ENCODE measurements at places on chromosomes 1 and 21.
A peak's percentile ranks its signal among the peaks of the same experiment; 100 is the strongest.

DNA sequence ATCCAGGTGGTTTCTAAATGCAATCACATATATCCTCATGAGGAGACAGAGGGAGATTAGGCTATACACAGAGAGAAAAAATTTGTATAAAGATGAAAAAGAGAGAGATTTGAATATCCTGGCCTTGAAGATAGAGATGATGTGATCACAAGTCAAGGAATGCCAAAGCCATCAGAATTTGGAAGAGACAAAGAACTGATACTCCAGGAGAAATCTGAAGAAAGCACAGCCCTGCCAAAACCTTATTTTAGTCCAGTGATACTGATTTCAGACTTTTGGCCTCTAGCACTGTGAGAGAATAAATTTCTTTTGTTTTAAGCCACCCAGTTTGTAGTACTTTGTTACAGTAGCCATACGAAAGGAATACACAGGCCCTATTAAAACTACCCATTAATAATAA is 33.4 kb downstream of the DOCK7 start:
- no peak for DNase-seq

GRCh38 chr1:160169553-160170399 is 18.4 kb downstream of the ATP1A4 start:
- no peak for DNase-seq

DNA sequence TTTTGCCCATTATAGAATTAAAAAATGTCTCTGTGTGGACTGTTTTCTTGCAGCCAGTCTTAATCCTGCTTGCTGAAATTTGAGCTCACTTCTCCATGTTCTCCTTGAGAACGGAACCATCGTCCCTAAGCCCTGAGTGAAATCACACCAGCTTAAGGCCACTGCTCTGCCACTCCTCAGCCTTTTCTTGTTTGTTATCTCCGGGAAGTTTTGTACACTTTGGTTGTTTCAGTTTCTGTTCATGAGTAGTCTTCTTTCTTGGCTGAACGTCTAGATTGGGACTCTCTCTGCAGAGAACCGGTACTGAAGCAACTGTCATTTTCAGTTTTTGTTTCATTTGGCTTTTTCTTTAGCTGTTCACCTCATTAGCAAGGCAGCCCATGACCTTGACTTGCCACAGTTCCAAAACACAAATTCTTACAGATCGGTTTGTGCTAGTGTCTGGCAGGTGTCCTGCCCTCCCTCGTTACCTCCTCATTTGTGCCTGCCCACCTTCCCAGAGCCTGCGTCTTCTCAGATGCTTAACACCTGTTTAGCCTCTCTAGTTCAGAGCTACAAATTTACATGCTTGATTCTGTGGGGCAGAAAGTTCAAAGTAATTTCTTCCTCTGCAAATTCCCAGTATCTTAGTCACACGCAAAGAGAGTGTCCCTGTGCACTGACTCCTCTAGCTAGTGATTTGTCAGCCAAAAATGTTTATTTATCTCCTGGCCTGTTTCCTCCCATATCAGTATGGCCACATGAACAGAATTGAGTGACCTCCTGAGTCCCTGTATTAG is 12.4 kb downstream of the PSEN2 start:
- no peak for DNase-seq

- no peak for DNase-seq
These were observed 324.1 kb downstream of the BARHL2 start for GRCh38 chr1:90393025-90393424.

DNA sequence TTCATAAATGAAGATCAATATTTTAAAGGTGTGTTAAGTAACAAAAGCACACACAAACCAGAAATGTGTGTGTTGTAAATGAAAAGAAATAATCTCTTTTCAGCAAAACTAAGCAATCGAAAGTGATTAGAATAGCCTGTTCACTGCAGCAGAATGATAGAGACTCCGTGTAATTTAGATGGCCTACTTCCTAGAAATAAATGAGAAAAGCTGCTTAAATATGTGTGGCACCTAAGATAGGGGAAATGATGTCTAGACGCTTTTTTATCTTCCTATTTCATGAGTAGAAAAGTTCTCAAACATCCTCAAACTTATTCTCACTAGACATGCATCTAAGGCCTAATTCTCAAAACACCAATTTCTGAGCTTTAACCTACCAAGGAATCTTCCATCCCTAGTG is 124.7 kb upstream of the BRINP3 start:
- no peak for DNase-seq

- no peak for DNase-seq
These were observed 222.4 kb upstream of the JUN start for GRCh38 chr1:59006289-59006658.

DNA sequence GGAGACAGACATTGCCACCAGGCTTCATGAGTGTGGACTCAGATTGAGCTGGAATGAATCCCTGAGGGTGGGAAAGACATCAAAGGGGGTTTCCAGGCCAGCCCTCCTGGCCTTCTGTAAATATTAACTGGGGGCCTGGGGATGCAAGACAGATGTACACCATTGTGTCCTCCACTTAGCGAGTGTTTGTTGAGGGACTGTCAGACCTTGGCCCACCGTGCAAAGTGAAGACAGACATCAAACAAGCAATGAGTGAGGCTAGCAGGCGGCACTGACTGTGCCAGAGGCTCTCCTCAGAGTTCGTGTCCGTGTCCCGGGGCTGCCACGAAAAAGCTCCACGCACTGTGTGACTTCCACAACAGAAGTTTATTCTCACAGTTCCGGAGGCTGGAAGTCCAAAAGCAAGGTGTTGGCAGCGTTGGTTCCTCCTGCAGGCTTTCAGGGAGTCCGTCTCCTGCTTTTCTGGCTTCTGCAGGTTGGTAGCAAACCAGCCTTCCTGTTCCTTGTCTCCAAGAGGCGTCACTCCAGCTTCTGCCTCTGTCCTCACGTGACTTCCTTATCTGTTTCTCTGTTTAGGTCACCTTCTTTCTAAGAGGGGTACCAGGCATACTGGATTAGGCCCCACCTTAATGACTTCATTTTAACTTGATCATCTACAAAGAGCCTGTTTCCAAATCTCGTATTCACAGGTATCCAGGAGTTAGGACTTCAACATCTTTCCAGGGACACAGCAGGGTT is 59.1 kb downstream of the DISP3 start:
- DNase-seq: no peak

GRCh38 chr1:72000809-72001208 is 281.5 kb downstream of the NEGR1 start:
- DNase-seq: no peak

GRCh38 chr1:203593723-203594122 is 32.9 kb upstream of the ATP2B4 start:
- DNase-seq: no peak

GRCh38 chr1:8374812-8375211 is 56.9 kb downstream of the SLC45A1 start:
- no peak for DNase-seq

- DNase-seq: no peak
These were observed 183.8 kb downstream of the DHRS3 start for GRCh38 chr1:12434174-12434573.

- DNase-seq: no peak
These were observed 555.6 kb downstream of the LTN1 start for GRCh38 chr21:28437061-28437460.

GRCh38 chr1:221832617-221833016 is 90.7 kb upstream of the DUSP10 start:
- DNase-seq: no peak

DNA sequence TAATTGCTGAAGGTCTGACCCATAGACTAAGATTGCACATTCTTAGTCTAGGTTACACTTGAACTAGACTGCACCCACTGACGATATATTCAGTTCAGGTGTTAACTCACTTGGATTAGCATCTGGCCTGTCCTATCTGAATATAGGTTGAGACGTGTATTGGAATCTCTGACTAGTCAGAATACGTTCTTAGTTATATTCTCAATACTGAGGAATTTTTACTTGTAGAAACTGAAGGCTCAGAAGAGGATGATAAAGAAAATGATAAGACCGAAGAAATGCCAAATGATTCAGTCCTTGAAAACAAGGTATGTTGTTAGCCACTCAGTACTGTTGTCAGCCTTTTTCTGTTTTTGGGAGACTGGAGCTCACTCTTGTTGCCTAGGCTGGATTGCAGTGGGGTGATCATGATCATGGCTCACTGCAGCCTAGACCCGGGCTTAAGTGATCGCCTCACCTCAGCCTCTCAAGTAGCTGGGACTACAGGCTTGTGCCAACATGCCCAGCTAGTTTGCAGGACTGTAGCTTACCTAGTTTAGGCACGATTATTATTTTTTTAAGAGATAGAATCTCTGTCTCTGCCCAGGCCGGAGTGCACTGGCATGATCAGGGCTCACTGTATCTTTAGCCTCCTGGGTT is 10.8 kb downstream of the CCDC17 start:
- no peak for DNase-seq

DNA sequence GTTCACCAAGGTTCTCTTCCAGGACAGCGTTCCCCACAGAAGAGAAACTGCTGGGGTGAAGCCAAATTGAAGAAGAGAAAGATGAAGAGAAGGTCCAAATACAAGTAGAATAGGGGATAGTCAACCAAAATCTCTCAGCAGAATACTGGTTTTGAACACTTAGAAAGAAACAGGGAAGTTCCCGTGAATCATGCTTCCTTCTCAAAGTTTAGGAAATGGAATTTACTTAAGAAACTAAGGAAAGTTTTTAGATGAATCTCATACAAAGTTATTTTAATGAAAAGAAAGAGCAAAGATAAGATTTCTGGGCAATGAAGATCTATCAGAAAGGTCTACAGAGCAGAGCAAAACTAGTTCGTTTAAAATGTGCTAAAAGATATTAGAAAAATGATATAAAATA is 43.3 kb downstream of the EXO1 start:
- no peak for DNase-seq

GRCh38 chr1:9441451-9442133 is 97.7 kb upstream of the SLC25A33 start:
- DNase-seq: peak; percentile 25

GRCh38 chr1:162404550-162405160 is 7.3 kb downstream of the SH2D1B start:
- DNase-seq: no peak

DNA sequence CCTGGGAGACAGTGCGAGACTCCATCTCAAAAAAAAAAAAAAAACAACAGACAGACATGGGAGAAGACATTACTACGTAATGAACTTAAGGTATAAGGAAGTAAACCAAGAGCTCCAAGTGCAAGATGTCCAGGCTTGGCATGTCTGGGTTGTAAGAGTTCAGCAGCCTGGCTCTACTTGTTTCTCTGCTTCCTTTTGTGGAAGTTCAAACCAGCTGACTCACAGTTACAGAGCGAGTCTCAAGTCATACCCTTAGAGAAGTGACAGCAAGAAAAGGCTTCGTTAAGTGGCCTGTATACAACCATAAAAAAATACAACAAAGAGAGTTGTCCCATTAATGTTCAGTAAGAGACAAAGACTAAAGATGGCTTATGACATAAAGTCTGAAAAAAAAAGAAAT is 1.3 kb downstream of the RIT1 start:
- DNase-seq: no peak

DNA sequence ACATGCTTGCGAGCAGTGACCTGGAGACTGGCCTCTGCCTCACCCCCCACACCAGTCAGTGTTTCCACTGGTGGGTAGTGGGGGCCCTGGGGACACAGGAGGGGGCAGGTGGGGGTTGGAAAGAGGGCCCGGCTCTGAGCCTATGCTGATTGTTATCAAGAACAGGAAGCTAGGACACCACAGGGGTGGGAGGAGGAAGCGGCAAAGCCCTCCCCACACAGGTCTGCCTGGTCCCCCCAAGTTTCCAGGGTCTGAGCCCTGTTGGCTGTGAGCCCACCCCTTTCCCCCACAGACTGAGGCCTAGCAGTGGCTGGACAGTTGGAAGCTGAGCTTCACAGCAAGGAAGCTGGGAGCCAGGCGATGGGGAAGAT is 1.6 kb upstream of the PTPN7 start:
- DNase-seq: no peak

GRCh38 chr1:205515781-205516253 is 11.3 kb downstream of the CDK18 start:
- no peak for DNase-seq

- no peak for DNase-seq
These were observed 124.1 kb upstream of the KCNK2 start for GRCh38 chr1:214958486-214958885.

DNA sequence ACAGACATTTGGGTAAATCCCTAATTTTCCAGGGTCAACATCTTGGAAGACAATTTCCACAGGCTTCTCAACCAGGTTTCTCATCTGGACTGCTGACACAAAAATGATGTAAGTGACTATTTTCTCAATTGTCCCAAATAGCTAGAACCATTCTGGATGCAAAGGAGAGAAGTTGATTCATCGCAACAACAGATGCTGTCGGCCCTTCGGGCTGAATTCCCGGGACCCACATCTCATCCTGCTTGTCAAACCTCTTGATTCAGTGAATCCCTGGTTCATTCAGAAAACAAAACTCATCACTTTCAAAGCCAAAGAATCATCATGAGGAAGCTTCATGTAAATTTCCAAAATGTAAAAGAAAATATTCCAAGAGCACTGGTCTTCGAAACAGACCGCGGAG is 251.8 kb downstream of the NPHP4 start:
- DNase-seq: no peak

DNA sequence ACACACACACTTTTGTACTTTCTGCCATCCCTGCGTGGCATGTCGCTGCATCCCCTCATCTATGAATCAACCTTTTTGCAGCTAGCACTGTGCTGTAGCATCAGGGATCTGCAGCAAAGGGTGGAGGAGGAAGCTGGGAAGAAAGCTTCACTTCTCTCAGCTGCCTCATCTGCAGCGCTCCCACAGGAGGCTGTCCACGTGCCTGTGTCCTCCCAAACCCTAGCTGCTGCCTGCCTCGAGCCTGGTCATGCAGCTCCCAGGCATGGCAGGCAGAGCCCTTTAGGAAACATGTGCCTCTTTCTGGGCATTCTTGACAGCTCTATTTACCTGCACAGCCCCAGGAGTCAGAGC is 262.1 kb upstream of the SGIP1 start:
- DNase-seq: peak; percentile 53

- DNase-seq: no peak
These were observed 61.4 kb upstream of the CXADR start for GRCh38 chr21:17451364-17451891.

GRCh38 chr21:41765973-41766882 is 624 bp downstream of the RIPK4 start:
- no peak for DNase-seq

DNA sequence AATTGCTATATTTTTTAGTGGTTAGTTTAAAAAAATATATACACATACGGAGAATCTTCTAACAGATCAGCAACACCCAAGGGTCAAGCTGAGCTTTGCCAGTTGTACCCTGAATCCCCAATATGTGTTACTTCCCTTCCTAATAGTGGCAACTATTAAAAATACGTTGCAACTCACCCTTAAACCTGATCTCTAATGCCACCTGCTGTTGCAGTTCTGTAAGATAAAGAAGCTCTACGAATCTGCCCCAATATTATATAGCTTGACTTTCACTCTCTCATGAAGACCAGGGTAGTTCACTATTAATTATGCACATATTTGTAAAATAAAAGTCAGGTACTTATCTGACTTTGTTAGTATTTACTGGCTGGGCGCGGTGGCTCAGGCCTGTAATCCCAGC is 58.4 kb downstream of the ASH1L start:
- no peak for DNase-seq

DNA sequence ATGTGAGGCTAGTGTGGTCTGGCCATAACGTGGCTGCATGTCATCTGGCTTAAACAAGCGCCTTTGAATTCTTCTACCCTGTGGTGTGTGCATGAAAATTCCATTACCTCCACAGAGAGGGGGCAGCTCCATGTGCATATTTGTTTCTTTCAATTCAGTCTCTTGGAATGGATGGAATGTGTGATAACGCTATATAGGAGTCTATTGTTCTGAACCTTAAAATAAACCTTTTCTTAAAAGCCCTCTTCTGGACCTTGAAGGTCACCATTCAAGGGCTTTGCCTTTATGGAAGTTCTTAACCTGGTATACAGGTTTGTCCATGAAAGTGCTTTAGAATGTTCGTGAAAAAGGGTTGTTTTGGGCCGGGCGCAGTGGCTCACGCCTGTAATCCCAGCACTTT is 118.2 kb upstream of the ADGRL2 start:
- DNase-seq: no peak
